ENCODE measurements at places on chromosomes 4 and X. TPM values are rescaled to one million over a fixed set of nuclear protein-coding genes. Genes with fewer than 3 reads are reported as not detected.

DNA sequence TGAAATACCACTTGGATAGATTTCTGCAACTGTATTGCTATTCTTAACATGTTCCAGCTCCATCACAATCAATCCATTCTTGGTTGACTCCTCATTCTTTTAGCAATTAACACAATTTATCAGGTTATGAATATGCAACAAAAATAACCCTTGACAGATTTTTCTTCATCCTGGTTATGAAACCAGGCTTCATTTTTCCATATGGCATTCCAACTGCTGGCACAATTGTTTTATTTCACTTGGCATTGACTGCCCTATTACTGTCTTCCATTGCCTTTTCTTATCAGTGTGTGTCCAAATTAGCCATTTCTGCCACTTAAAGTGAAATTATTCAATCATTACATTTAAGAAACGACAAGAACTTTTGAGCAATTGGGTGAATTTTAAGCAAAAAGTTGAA is 388.8 kb upstream of the EPHA5 start:
- DNase-seq = no peak

- no peak for DNase-seq
Measured at GRCh38 chr4:84501721-84502267, 2.7 kb upstream of the NKX6-1 start.

DNA sequence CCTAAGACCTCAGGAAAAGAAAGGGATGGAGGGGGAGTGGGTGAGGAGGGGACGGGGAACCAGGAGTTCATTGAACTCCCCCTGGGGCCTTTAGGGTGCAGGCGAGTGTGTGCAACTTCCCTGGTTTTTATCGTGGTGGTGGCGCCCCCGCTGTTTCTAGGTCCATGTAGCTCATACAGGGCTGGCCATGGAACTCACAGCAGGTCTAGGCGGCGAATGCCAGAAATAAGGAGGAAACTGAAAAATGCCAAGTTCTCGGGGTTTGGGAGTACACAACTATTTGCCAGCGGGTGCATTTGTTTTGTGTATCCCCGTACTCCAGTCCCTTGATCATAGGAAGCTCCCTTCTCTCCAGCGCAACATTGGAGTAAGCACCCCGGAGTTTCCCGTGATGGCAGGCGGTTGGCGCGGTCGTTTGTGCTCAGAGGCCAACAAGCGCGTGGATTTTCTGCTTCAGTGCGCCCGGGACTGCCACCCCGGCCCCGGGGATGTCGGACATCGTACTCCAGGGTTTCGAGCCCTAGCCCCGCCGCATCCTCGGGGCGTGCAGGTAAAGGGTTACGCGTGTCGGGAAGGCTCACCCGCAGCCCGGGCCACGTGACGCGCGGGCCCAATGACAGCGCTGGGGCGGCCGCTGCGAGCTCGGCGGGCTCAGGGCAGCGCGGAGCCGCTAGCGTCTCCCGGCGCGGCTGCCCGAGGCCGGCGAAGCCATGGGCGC is 208.9 kb downstream of the NWD2 start:
- peak; percentile 20 for DNase-seq

The USP17L24 gene
- total RNA-seq = not detected

GRCh38 chr4:30769093-30769492 is 48.9 kb downstream of the PCDH7 start:
- DNase-seq = no peak

The EPHA5 gene
- 21.5 TPM for total RNA-seq

DNA sequence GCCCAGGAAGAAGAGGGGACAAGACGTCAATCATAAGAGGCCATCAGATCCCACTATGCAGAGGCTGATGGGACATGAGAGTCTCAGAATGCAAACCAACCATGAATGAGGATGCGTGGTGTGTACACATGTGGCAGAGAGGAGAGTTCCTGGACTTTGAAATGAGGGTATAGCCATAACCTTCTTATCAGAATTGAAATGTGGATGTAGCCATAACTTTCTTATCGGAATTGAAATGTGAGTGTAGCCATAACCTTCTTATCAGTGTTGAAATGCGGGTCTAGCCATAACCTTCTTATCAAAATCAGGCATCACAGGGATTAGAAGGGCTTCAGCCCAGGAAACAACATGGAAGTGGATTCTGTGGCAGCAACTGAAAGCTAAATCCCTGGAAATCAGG is 415.5 kb upstream of the FAT1 start:
- DNase-seq = no peak

The HMX1 gene
- not detected for total RNA-seq

GRCh38 chr4:573122-573892 is 2.8 kb downstream of the TMEM271 start:
- DNase-seq = no peak

Measured in NCI-H460 (cell line).